ENCODE measurements at places on chromosomes 1 and 21. TPM values are rescaled to one million over a fixed set of nuclear protein-coding genes. Genes with fewer than 3 reads are reported as not detected.

DNA sequence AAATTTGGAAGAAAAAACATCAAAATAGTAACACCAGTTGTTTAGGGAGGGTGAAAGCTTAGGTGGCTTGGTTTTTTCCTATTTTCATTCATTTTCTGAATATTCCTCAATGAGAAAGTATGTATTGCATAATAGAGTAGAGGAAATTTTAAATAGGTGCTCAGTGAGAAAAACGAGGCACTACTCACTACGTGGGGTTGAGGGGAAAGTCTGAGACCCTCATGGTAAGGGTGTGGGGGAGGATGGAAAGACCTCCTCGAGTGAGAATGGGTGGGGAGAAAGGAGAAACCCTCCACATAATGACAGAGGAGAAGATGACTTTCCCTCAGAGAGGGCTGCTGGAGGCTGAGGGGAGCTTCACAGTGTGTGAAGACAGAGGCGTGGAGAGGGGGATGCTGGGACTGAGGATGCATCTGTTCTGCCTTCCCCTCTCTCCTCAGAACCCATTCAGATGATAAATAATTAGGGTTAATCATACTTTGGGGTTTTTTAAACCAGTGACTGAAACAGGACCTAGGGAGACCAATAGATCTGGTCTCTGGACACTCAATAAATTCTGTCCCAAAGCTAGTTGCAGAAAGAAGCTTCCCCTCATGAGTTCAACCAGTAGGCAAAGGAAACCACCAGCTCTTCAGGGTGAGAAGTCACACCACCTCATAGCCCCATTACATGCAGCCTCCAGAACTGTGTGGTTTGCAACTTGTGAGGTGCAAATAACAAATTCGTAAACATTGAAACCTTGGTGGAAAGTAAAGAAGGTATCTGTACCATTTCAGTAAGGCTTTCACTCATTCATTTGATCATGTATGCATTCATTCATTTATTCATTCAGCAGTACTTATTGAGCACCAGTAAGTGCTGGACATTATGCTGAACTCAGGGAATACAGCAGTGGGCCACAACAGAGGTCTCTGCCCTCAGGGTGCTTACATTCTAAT lies 17.1 kb downstream of the SLAMF7 start:
- DNase-seq, result no peak

- DNase-seq, result no peak
Observed at GRCh38 chr1:202578565-202578964, 131.7 kb downstream of the SYT2 start.

DNA sequence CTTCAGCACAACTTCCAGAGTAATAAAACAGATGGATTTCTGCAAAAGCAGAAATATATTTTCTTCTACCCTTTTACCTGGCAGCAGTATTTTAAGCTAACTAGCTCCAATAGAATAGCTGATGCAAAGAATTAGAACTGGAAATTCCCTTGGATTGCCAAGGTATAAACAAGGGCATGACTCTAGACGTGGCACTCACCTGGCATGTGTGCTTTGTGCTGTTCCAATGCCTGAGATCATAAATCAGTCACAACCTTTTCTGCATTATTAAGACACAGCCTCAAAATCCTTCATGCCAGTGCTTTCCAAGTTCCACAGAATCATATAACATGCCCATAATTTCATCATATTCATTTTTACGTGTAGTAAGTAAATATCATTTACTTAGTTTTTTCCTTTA lies 1048.7 kb downstream of the ADGRL2 start:
- DNase-seq, result no peak

- no peak for DNase-seq
Observed at GRCh38 chr1:2848006-2848670, 46.6 kb upstream of the TTC34 start.

- no peak for DNase-seq
Observed at GRCh38 chr1:200240656-200241055, 169.2 kb downstream of the ZNF281 start.

The GNG4 gene
- total RNA-seq, result 0.43 TPM

The SYT6 gene
- not detected for total RNA-seq

The SPRR2D gene
- not detected for total RNA-seq

The KLF17 gene
- total RNA-seq, result not detected
